Hippocampal formation (tissue), 2 donors: ENCODE measurements at places on chromosomes 1 and 21.

GRCh38 chr1:225962440-225962975 is 21.5 kb upstream of the LEFTY2 start:
- DNase-seq, result no peak

- no peak for DNase-seq
Observed at GRCh38 chr1:185058110-185058509, 12.8 kb downstream of the RNF2 start.

DNA sequence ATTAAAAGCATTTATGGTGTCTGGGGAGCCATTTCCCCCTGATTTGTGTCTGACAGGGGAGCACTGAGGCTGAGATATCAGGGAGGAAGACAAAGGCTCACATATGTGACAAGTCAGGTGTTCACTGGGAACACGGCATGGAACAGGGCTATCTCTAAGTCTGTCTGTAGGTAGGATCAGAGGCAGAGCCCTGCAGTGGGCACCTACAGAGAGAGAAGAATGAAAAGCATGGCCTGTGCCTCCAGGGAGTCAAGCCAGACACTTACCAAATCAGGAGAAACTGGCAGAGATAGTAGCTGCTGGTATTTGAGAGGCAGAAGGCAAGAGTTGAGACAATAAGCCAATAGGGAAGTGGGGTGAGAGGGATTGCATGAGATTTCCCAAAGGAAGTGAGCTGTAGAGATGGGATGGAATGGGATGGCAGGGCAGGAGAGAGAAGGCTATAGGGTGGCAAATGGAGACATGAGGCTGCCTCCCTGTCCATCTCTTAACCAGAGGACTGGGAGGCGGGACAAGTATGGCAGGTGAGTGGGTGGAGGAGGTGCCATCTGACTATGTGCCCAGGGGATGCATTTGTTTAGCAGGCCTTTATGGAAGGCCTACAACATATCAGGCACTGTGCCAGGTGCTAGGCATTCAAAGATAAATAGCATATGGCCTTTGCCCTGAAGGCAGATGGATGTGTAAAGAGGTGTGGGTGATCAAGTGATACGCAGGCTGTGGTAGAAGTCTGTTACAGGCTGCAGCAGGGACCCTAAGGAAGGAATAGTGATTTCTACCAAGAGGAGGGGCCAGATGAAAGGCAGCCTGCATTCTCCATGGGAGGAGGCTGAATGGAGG is 136.2 kb upstream of the IPO9 start:
- DNase-seq, result no peak

DNA sequence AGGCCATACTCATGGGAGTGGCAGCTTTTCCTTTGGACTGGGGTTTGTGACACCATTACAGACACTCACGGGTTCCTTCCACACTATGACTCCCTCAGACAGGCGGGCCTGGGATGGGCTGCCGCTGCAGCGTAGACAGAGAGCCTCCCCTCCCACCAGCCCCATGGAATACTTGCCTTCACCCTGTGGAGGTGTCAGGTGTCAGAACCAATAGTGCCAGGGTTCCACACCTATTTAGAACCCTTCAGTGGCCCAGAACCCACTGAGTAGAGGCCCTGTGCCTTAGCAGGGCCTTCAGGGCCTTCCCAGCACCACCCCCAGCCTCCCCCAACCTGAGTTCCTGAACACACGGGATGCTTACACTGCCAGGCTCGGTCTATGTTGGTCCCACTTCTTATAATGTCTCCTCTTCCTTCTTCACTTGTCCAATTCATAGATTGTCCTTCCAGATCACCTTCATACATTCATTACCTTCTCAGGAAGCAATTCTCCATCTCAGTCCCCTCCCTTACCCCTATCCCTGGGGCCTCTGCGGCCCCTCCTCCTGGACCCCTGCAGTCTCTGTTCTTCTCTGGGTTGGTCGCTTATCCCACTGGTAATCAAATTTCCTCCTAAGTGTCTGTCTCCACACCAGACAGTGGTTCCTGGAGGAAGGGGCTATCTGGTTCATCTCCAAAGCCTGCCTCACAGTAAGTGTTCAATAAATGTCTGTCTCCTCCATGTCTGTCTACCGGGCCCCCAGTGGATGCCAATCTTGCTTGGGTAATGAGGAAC is 1.4 kb upstream of the RHBG start:
- no peak for DNase-seq

DNA sequence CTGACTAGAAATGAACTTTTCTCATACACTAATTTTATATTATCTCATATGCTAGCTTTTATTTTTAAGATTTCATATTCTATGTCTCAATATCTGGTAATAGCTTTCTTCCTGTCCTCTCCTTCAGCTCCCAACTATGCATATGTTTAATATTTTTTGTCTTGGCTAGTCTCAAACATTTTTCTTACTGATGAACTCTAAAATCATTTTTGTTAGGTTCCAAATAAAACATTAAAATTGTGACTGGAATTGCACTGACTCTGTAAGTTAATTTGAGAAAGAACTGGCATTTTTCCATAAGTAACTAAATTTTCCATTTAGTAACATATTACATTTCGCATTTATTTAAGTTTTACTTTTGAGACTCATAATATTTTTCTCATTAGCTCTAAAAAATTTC is 368.5 kb upstream of the DPYD start:
- DNase-seq, result no peak

- DNase-seq, result no peak
Observed at GRCh38 chr1:55707196-55707595, 492.0 kb upstream of the USP24 start.

- no peak for DNase-seq
Observed at GRCh38 chr1:246139745-246140182, 367.3 kb downstream of the SMYD3 start.

GRCh38 chr1:231162970-231163829 is 1.3 kb downstream of the TRIM67 start:
- DNase-seq, result no peak

DNA sequence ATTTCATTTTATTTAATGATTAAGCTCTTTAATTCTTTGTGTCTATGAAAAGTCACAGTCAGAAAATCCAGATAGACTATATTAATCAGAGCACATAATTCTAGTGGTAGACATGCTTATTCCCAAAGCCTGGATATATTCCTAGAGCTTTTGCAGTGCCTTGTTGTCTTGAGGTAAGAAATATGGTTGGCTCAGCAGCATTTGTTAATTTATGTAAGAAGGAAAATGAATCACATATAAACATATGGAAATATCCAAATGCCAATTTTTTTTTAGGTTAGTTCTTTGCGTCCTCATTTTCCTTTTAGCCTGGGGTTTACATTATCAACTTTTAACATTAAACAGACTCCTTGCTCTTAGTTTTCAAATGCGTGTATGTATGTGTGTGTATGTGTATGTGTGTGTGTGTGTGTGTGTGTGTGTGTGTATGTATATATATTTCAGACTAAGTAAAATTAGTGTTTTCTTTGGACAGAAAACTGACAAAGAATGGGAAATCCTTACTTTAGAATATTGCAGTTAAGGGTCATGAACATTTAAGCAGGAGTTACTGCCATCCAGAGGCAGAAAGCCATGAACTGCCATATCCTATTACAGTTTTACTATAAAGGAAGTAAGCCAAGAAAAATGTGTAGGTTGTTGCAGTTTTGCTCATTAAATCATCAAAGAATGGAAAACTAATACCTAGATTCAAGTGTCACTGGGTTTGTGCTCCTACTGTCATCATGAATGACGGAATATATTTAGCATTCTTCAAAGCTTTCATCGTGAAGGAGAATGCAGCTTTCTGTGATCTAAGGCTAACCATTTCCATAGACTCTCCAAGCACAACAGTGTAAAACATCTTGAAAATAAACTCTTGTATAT is 477.1 kb upstream of the NR5A2 start:
- DNase-seq, result no peak

DNA sequence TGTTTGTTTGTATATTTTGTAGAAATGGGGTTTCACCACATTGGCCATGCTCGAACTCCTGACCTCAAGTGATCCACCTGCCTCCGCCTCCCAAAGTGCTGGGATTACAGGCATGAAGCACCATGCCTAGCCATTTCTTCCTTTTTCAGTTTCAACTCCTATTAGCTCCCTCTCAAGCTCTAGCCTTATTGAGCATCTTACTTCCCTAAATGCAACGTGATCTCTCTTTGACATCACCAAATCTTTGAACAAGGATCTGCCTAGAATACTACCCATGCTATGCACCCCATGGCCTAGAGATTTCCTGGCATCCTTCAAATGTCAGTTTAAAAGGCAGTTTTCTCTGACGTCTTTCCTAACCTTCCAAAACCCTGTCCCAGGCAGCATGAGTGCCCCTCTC is 91.1 kb upstream of the NR5A2 start:
- DNase-seq, result no peak

DNA sequence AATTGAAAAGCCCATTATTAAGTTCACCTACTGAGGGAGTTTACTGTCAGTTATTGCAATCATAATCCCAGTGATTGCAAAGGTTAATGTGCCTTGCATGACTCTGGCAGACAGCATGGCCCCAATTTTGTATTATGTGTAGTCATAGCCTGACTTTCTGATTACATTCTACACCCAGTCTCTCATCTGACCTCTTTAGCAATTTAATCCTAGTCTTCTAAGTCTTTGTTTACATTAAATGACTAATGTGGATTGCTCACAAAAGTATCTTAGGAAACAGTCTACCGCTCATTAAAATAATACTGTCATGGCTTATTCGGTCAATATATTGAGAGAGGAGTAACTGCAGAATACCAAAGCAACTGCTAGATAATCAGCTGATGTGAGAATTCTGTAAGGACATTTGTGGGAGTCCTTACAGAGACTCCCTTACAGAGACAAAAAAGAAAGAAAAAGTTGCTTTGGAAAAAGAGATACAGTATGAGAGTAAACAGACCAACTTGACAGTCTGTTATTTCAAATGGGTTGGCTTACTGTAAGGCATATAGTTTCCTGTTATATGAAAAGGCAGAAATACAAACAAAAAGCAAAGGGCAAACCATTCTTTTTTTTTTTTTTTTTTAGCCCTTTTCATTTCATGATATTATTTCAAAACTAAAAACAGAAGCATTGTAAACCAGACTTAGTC is 42.8 kb downstream of the SMG7 start:
- no peak for DNase-seq

- no peak for DNase-seq
Observed at GRCh38 chr21:30251781-30252180, 31.0 kb downstream of the KRTAP24-1 start.

DNA sequence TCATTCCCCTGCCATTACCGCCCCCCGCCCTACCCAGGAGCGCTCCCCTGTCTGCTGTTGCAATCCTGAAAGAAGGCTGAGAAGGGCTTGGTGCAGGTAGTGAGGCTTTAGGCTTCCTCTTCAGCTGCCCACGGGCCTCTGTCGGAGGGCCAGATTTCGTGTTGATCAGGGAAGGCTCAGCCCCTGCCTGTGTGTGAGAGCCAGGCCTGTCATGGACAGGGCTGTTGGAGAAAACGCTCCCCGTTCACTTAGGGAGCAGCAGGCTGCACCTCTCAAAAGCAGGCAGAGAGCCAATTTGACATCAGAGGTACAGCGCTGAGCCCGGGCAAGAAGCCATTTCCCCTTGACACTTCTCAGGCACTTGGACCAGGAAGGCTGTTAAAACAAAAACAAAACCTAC is 19.0 kb downstream of the TEX35 start:
- no peak for DNase-seq
